ENCODE measurements at places on chromosomes 11 and 22.
A peak's percentile ranks its signal among the peaks of the same experiment; 100 is the strongest.

DNA sequence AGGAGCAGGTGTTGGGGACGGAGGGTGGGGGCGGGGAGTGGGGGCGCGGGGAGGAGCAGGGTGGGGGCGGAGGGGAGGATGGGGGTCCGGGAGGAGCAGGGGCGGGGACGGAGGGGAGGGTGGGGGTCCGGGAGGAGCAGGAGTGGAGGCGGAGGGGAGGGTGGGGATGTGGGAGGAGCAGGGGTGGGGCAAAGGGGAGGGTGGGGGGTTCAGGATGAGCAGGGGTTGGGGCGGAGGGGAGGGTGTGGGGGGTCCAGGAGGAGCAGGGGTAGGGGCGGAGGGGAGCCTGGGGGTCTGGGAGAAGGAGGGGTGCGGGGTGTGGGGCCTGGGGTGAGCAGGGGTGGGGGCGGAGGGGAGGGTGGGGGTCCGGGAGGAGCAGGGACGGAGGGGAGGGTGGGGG, 17.1 kb downstream of the CRELD2 start:
- no peak for DNase-seq

GRCh38 chr11:7648264-7648663, 25.0 kb downstream of the CYB5R2 start:
- no peak for DNase-seq

DNA sequence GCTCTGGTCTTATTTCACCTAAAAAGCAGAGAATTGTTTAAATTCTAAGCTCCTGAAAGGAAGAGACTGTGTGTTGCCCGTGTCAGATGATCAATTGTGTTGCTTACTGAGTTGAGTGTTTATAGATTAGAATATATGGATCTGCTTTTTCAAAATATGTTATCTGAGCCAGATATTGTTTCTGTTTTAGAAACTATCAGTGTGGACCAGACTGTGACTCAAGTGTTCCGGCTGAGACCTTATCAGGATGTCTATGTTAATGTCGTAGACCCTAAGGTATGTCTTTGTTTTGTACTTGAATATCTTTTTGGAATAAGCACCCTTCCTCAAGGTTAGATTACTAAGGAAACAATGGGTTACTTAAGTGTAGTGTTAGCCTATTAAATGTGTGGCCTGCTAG, 11.0 kb downstream of the DEPDC5 start:
- DNase-seq, result no peak

DNA sequence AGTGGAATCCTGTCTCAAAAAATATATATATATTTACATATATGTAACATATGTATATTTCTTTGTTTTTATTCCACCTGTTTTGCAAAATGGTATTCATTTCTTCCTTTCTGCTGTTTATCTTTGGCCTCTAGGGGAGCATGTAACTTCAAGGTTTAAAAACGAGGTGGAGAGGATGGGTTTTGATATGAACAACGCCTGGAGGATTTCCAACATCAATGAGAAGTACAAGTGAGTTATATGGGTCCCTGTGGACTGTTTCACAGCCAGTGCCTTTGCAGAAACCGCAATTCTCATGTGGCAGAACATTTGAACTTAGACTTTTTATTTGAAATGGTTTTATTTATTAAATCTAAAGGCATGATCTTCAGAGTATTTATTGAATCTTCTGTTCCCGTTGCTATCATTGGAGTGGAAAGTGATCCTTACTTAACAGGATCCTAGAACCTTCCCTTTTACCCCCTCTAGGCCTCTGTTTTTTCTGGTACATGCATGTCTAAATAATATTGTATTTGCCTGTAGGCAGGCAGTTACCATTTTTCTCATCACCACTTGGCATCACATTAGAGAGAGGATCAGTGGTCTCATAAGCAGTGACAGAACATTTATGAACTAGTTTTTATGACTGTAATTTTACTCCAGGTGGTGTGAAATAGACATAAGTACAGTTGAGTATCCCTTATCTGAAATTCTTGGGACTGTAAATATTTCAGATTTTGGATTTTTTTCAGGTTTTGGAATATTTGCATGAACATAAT, 81.5 kb upstream of the HORMAD2 start:
- DNase-seq, result no peak

GRCh38 chr11:74248469-74248868, 63.0 kb downstream of the P4HA3 start:
- DNase-seq, result no peak

DNA sequence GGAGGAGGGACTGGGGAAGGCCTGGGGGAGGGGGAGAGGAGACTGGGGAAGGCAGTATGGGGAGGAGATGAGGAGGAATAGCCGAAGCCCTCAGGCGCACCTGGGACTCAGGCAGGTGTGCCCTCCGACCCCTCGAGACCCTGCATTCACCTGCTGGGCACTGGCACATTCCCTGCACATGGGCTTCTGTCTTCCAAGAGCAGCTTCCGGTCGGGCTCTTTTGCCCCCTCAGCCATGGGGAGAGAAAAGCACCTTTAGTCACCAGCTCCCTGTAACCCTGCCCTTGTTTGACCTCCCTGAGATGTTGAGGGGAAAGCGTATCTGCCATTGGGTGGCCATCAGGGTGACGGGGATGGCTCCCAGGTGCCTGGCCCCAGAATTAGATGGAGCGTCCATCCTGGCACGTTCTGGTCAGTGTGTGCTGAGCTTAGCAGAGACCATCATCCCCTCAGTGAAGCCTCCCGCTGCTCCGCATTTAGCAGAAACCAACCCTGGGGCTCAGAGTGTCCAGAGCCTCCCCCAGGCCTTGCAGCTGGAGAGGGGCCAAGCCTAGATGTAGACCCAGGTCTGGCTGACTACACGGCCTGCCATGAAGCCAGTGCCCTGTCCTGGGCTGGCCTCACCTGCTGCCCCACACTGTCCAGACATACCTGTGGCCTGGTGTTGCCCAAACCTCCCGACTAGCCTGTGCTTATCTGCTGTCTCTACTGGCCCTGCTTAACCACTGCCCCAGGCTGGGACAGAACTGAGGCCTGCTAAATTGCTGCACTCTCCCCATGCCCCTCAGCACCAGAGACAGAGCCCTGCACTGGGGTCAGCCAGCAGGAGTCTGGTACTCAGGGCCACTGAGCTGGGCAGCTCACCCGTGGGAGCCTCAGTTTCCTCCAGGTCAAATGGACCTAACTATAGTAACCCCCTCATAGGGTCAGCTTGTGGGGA, 6.2 kb downstream of the ANO1 start:
- no peak for DNase-seq

- no peak for DNase-seq
Observed at GRCh38 chr11:8533332-8533731, 60.7 kb downstream of the STK33 start.

DNA sequence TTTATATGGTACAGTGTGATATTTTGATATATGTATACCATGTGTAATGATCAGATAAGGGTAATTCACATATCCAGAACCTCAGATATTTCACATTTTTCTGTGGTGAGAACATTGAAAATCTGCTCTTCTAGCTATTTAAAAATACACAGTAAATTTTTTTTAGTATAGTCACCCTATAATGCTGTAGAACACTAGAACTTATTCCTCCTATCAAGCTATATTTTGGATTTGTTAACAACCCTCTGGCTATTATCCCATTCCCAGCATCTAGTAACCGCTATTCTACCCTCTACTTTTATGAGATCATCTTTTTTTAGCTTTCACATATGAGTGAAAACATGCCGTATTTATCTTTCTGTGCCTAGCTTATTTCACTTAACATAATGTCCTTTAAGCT, 65.5 kb upstream of the SYT9 start:
- no peak for DNase-seq

- no peak for DNase-seq
Observed at GRCh38 chr11:126468102-126468521, 112.6 kb downstream of the ST3GAL4 start.

- DNase-seq, result peak; percentile 15
Observed at GRCh38 chr11:82494988-82495432, 238.7 kb downstream of the FAM181B start.

DNA sequence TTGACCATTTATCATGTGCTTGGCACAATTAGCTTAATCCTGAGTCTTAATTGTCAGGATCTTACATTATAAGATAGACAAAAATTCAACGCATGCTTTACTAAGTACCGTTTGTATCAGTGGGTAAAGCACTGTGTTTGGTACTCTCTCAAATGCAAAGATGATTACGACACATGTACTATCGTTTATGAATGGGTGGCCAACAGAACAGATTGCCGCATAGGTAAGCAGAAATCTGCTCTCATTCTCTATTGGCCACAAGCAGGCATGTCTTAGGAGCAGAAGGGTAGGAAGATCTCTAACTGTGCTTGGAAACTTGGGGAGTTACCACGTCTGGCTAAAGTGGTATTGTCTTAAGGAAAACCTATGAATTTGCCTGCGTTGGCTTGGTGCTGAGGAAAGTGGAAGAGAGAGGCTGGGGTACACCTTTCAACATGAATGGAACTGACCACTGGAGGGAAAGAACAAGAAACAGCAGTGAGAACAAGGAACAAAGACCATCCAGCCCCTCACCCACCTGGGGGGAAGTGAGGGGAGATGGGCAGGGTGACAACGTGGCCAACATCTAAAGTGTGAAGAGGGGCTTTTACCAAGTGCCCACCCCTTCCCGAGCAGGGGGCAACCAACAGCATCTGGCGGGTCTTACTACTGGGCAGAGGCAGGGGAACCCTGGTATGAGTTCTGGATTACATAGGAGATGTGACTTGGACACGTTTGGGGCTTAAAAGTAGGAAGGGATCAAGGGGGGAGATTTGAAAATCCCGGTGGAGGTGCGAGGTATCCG, 1.0 kb upstream of the TUBA8 start:
- DNase-seq, result no peak

DNA sequence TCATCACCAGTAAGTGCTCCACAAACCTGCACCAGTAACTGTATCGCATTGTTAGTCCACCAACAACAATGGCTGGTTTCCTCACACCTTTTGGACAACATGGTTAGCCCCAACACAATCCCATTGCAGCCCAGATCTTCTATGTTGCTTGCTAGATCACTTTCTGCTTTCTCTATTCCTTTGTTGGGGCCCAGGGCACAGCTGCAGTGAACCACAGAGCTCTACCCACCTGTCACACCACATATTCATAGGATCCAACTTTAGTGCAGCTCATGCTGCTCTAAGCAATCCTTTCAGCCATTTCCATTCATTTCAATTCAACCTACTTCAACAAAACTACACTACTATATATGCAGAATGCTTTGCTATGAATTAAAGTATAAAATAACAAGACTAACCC, 364.3 kb downstream of the DCDC1 start:
- DNase-seq, result no peak

GRCh38 chr11:40306938-40307548, 1152.4 kb downstream of the LRRC4C start:
- DNase-seq, result peak; percentile 43

DNA sequence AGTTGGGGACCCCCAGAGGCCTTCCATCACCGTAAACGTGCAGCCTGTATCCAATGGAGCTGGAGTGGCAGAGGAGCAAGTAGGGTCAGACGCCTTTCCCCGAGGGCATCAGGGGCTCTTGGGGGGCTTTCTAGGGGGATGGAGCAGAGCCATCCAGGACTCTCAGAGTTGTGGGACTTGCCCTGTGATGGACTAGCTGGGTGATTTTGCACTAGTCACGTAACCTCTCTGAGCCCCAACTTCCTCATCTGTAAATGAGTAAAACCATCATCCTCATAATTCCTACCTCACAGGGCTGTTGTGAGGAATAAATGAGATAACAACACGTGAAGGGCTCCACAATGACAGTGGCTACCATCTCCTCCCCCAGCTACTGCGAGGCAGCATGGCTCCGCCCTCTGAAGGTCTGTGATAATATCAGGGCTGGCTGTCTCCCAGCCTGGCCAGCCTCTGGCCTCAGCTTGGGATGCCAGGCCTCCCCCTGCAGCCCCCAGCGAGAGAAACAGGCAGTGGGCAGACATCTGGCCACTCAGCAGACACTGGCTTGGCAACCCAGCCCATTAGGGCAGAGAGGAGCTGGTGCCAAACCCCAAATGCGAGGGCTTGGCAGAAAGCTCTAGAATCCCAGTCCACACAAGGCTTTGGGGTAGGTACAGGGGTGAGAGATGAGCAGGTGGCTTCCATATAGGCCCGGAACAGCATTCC, 6.7 kb downstream of the USP2 start:
- DNase-seq, result peak; percentile 76

GRCh38 chr11:36933481-36933880, 335.4 kb upstream of the RAG2 start:
- DNase-seq, result no peak

DNA sequence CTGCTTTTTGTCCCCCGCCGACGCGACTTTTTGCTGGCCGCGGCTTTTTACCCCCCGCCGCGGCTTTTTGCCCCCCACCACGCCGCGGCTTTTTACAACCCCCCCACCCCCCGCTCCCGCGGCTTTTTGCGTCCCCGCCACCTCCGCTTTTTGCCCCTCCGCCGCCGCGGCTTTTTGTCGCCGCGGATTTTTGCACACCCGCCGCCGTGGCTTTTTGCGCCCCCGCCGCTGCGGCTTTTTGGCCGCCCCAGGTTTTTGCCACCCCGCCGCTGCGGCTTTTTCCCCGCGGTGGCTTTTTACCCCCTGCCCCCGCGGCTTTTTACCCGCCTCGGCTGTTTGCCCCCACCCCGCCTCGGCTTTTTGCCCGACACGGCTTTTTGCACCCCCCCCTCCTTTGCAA, 205.5 kb downstream of the CCT8L2 start:
- DNase-seq, result no peak

GRCh38 chr11:45795379-45795778, 9.6 kb upstream of the SLC35C1 start:
- DNase-seq, result no peak

DNA sequence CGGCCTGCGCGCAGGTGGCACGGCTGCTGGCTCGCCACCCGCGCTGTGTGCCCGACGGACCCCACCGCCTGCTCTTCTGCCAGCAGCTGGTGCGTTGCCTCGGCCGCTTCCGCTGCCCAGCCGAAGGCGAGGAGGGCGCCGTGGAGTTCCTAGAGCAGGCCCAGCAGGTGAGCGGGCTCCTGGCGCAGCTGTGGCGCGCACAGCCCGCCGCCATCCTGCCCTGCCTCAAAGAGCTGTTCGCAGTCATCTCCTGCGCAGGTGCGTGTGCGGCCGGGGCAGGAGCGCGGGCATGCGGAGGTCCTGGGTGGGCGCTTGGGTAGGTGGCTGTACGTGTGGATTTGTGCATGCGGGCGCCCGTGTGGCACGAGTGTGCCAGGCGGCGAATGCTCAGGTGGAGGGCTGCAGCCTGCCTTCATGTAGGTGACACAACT, 8.0 kb downstream of the USP35 start:
- no peak for DNase-seq

DNA sequence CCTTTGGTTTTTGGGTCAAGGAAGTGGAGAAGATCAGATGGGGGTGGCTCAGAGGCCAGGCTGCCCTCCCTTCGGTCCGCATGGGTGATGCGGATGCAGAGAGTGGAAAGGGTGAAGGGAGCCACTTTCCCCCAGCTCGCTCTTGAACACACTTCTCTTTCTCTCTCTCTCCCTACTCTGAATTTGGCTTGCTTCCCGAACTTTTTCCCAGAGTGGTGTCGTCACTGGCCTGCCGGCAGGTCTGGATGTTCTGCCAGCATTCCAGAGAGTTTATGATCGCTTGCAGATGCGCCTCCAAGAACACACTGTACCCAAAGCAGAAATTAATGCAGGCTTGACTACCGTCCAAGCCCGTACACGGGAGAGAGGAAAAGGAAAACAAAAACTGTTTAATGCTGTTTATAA, 103.2 kb downstream of the ZBTB16 start:
- DNase-seq, result peak; percentile 99
